ENCODE measurements at places on chromosomes 2 and 18. TPM values are rescaled to one million over a fixed set of nuclear protein-coding genes. Genes with fewer than 3 reads are reported as not detected.

DNA sequence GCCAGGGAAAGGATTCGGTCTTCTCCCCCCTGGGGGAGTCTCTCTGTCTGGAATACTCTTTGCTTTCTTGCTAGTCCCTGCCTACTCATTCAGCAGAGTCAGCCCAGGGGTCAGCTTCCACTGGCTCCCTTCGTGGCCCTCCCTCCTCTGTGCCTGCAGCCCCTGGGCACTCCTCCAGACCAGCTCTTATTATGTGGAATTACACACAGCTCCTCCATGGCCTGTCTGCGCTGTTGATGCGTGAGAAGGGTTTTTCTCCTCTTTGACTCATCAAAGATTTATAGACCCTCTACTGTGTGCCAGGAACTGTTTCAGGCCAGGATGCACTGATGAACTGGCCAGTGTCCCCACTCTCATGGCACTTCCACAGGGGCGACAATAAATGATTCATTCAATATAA, 44.4 kb downstream of the ST8SIA5 start:
- DNase-seq: no peak

GRCh38 chr2:105373895-105374401, 24.9 kb downstream of the FHL2 start:
- DNase-seq: no peak

- DNase-seq: no peak
Measured at GRCh38 chr18:7902399-7902839, 335.3 kb downstream of the PTPRM start.

- DNase-seq: peak; percentile 18
Measured at GRCh38 chr2:98907385-98907784, 28.6 kb downstream of the CRACDL start.

DNA sequence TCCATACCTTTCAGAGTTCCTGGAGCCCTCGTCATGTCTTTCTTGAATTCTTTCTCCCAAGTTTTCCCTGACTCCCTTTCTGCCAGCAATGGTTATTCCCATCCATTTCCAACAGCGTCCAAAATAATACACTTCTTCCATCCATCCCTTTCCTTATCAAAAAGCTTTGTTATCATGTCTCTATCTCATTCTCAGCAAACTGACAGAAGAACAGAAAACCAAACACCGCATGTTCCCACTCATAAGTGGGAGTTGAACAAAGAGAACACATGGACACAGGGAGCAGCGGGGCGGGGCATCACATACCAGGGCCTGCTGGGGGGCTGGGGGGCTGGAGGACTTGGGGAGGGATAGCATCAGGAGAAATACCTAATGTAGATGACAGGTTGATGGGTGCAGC, 86.7 kb downstream of the DDX1 start:
- no peak for DNase-seq

- DNase-seq: no peak
Measured at GRCh38 chr2:75319951-75320350, 120.6 kb upstream of the TACR1 start.

- peak; percentile 83 for DNase-seq
Measured at GRCh38 chr2:26008851-26009566, 24.9 kb upstream of the RAB10 start.

DNA sequence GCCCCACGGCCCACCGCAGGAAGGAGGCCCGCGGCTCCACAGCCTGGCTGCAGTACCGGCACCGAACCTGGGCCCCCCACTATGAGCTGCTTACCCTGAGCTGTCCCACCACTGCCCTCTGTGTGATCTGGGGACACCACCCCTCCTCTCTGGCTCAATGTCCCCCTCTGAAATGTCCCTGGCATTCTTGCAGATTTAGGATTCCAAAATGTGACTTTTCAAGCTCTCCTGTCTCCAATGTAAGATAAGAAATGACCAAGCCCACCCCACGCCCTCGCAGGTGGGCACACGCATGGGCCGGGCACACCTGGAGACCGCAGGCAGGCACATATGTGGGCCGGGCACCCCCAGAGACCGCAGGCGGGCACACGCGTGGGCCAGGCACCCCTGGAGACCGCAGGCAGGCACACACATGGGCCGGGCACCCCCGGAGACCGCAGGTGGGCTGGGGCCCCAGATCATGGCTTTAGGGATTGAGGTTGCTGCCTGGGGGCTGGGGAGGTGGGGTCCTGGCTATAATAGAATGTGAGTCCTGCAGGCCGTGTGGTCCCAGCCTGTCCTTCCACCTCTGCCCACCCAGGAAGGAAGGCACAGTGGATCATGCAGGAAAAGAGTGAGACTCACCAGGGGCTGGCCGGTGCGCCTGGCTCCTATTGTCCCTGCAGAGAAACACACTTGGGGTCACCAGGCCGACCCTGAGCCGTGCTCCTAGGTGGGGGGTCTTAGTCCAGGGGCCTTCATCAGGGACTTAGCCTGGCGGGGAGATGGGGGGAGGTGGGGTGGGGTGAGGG, 7.2 kb downstream of the PDCD1 start:
- peak; percentile 74 for DNase-seq

- no peak for DNase-seq
Measured at GRCh38 chr2:28674062-28674712, 77.4 kb upstream of the PPP1CB start.

GRCh38 chr2:235709124-235709813, 215.4 kb downstream of the AGAP1 start:
- DNase-seq: no peak

GRCh38 chr2:160402501-160402900, 91.1 kb downstream of the RBMS1 start:
- DNase-seq: no peak

DNA sequence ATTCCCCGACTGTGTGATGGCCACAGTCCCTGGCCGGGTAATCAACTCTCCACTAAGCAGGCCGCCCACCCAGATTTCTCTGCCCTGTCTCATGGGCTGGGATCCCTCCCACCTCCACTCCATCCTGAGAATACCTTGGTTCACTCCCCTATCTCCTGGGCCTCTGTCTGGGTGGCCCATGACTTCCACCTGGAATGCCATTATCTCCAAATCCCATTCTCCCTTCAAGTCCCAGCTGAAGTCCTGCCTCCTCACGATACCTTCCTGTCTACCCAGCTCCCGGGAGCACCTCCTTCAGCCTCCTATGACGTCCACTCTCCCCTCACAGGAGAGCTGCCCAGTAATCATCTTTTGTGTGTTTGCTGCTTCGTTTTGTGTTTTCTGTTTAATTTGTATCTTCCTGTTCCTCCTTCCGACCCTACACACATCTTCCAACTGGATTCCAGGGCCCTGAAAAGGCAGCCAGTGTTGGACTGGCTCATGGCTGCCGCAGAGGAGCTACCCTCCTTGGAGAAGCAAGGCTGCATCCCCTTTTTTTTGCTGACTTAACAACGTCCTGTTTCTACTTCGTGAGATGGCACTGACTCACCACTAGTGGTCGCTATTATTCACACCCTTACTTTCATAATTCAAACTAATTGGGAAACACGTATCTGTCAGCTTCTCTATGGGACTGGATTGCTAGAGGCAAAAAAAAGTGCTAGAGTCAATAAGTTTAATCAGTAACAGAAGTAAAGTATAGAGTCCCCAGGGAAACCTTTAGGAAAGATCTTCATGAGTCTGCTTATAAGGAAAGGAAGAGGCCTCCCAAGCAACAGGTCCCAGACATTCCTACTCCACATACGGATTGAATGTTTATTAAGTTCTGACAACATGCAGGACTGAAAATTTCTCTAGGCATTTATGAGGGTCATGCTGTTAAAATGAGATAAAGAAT, 171.9 kb upstream of the GATA6 start:
- DNase-seq: no peak

GRCh38 chr2:60881047-60881932, at the start of gene REL:
Gene REL, plus strand, starts transcription at chr2:60881574. Its CDS starts 267 bp downstream, at chr2:60881841.
- DNase-seq: peak; percentile 97

DNA sequence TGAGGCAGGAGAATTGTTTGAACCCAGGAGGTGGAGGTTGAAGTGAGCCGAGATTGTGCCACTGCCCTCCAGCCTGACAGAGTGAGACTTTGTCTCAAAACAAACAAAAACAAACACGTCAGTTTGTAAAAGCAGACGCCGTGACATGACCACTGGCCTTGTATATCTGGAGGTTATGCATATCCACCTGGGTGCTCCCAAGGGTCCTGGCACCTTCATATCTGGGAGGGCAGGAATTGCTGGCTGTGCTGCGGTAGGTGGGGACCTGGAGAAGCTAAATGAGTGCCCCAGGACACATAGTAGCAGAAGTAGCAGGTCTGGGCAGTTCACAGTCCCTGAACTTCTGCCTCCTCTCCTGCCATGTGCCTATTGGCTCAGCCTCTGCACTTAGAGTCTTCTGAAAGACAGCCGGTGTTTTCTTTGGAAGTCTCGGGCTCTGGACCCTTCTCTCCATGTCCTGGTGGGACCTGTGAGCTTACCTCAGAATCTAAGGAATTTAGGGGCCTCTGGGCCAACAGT, 30.9 kb upstream of the IL1R2 start:
- DNase-seq: no peak

DNA sequence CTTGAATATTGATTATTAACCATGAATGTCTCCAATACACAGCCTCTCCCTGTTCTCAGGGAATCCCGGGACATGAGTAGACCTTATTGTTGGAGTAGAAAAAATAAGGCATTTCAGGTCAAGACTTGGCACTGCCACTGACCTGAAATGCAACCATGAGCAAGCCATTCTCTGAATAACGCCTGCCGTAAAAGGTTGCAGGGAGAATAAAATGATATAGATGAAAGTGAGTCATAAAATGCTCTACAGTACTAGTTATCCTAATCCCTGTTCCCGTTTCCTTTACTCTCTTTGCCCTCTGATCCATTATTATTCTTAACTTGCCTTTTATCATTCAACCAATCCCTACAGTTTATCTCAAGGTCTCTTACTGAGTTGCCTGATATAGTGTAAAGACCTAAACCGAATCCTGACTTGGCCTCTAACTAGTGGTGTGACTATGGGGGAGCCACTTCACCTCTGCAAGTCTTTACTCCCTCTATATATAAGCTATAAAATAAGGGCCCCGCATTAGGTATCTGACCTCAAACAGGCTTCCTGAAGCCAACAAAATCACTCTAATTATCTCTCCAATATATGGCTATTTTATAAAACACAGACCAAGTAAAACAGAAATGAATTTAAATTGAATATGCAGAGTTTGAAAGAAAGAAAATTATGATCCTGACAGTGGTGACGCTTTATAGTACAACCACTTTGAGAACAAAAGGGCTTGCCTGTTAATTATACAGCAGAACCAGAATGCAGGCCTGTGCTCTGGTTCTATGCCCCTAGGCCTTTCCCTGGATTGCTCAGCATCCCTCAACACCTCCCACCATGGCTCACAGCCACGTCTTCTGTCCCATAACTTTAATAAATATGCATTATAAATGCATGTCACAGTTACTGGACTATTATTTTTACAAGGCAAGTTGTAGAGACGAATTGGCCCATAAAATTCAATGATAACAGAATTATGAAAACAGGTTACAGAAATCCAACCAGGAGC, 183.1 kb downstream of the STK39 start:
- no peak for DNase-seq

The ABCB11 gene
- total RNA-seq: 0.09 TPM

The PTPRN gene
- not detected for total RNA-seq

The AFF3 gene
- 15.5 TPM for total RNA-seq

The FAP gene
- 54.8 TPM for total RNA-seq

The RIT2 gene
- total RNA-seq: not detected
